Neural crest cell (in vitro differentiated cells): ENCODE measurements at places on chromosomes 1 and 21. TPM values are rescaled to one million over a fixed set of nuclear protein-coding genes. Genes with fewer than 3 reads are reported as not detected.

Gene CFAP141
- total RNA-seq = not detected in 2 replicates

Gene AGMAT
- total RNA-seq = 1.2 and 1.4 TPM in 2 replicates

Gene GFI1
- 0.11 and 0.16 TPM in 2 replicates for total RNA-seq

Gene FCRL6
- not detected in 2 replicates for total RNA-seq

Gene S100A7A
- total RNA-seq = not detected in 2 replicates

DNA sequence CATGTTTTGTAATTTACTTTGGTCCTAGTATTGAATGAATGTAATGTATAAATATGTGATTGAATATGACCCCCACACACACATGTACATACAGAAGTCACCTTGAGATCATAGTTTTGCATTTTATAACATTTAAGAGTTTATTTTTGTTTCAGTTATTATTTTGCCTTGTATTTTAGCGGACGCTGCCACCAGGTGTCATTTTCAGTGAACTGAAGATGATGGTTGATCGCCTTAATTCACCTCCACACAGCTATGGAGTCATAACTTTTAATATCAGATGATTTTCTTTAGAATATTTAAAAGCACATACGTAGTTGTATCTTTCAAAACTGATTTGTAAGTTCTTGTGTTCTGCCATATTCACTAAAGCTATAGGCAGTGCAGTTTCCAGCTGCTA, 130.4 kb downstream of the DYRK1A start:
- DNase-seq = no peak
- H3K36me3 ChIP-seq = peaks cover 33% of the 10 kb centered on the region
- no peak overlapping the region for H3K4me3 ChIP-seq
- H3K27me3 ChIP-seq = no peaks in the 10 kb centered on the region
- peaks cover 5% of the 10 kb centered on the region for H3K4me1 ChIP-seq

GRCh38 chr1:175823406-175823805, 80.0 kb upstream of the TNR start:
- peaks cover 13% of the 10 kb centered on the region for H3K4me1 ChIP-seq
- H3K4me3 ChIP-seq = no peak overlapping the region

DNA sequence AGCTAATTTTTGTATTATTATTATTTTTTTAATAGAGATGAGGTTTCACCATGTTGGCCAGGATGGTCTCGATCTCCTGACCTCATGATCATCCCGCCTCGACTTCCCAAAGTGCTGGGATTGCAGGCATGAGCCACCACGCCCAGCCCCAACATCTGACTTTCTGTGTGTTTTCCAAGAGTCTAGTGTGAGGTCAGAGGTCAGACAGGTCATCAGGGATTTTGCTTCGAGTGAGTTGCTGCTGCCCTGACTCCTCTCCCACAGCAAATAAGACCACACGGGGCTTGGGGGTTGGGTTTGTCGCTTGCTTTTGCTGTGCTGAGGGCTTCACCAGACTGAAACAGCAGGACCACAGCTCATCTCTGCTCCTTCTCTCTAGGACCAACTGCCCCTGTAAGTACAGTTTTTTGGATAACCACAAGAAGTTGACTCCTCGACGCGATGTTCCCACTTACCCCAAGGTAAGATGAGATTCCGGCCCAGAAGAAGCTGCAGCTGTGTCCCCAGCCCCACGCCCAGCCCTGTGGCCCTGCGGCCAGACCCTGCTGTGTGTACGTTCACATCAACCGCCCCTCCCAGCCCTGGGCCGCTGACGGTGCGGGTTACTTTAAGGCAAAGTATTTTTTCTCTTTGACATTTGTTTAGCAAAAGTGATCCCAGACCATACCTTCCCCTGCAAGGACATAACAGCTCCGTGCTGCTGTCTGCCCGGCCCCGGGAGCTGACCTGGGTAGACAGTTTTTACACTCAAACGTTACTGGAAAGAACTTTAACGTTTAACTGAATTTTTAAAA, 97.5 kb downstream of the PDE9A start:
- no peaks in the 10 kb centered on the region for H3K27me3 ChIP-seq
- H3K27ac ChIP-seq = no peak overlapping the region
- peaks cover 13% of the 10 kb centered on the region for H3K4me1 ChIP-seq
- no peaks in the 10 kb centered on the region for H3K36me3 ChIP-seq

DNA sequence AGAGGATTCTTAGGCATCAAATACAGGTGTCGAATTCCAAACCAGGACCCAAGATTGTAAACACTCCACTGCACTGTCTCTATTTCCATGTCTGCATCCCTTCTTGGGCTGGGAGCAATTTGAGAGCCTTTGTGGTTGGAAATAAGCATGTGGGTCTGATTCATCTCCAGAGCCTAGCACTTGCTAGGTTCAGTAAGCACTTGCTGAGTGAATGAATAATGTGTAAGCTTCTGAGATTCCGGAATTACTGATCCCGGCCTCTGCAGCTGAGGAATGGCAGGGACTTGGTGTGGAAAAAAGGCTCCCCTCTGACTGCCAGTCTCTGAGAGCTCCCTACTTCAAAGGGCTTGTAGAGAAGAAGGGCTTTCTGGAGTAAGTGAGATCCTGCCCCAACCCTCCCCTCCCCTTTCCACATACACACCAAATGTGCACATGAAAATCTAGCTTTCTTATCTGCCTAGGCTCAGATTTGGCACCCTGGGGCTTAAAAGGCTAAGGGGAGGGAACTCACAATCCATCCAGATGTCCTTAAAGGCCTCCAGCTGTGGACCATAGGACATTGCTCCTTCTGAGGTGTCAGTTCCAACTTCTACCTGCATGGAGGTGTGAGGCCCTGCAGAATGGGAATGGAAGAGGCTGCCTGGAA, 39.6 kb upstream of the TRABD2B start:
- peaks cover 4% of the 10 kb centered on the region for H3K27me3 ChIP-seq
- no peak overlapping the region for H3K27ac ChIP-seq
- H3K4me1 ChIP-seq = peaks cover 15% of the 10 kb centered on the region
- DNase-seq = no peak
- H3K36me3 ChIP-seq = no peaks in the 10 kb centered on the region
- H3K4me3 ChIP-seq = no peak overlapping the region

DNA sequence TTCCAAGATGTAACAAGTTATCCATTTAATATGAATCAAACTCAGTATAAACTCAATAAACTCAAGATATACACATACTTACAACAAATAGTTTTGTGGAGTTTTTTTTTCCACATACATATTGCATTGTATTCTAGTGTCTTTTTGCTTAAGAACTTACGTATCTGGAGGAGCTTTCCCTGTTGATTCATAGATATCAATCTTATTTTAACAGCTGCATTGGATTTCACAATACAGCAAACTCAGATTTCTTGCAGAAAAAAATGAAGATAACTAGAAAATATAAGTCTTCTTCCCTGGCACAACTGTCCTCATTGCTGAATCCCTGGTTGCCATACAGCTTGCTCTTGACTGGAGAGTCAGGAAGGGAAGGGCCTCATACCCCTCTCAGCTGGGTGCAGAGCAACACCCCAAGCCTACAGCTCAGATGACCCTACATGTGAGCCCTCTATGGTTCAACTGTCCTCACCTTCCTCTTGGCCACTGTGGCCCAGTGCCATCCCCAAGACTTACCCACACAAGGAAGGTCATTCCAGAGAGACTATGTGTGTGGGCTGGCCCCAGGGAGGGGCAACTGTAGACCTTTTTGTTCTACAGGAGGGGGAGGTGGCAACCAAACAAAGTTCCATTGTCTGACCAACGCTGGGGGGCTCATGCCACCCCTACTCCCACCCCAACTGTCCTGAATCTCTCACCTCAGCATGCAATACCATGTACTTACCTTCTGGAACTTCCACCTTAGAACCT, 1.7 kb downstream of the MPZ start:
- peaks cover 70% of the 10 kb centered on the region for H3K4me1 ChIP-seq
- no peaks in the 10 kb centered on the region for H3K27me3 ChIP-seq
- DNase-seq = no peak
- peak overlapping the region; percentile 8 for H3K27ac ChIP-seq
- H3K4me3 ChIP-seq = peak overlapping the region; percentile 58
- H3K36me3 ChIP-seq = peaks cover 3% of the 10 kb centered on the region

DNA sequence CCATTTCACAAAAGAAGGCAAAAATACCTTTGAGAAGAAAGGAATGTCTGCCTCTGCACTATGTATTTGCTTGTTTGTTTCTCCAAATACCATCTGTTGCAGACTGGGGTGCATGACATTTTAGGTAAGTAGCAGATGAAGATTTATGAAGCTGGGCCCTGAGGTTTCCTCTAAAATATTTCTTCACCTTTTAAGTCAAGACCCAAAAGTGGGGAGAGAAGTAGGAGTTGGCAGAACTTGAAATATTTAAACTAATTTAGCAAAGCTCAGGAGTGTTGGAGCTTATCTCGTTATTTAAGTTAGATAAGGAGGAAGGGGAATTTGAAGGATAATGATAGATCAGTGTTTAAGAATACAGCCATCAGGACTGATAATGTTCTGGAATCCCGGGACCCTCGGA, 152.9 kb downstream of the DHRS3 start:
- H3K36me3 ChIP-seq = no peaks in the 10 kb centered on the region
- H3K4me1 ChIP-seq = peaks cover 7% of the 10 kb centered on the region
- no peak overlapping the region for H3K27ac ChIP-seq
- H3K27me3 ChIP-seq = no peaks in the 10 kb centered on the region
- H3K4me3 ChIP-seq = no peak overlapping the region

- no peak overlapping the region for H3K27ac ChIP-seq
- no peaks in the 10 kb centered on the region for H3K27me3 ChIP-seq
- H3K36me3 ChIP-seq = peaks cover 4% of the 10 kb centered on the region
Observed at GRCh38 chr1:66478116-66478515, 55.8 kb upstream of the SGIP1 start.

GRCh38 chr1:55685560-55685959, 470.4 kb upstream of the USP24 start:
- DNase-seq = no peak
- no peak overlapping the region for H3K27ac ChIP-seq
- no peaks in the 10 kb centered on the region for H3K36me3 ChIP-seq

DNA sequence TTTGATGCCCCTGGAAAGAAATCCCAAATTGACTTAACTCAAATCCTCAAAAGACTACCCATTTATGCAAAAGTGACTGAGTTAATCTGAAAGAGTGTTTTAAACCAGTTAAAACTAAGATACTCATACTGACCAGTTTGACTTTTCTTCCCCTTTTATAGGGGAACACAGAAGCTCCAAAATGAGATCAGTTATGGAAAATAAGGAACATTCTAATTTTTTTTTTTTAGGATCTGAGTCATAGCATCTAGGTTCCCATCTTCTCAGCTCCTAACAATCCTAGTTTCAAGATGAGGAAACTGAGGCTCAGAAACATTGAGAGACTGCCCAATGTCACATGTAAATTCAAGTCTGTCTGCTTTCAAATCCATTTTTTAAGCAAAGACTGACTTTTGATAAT, 231.1 kb upstream of the RUNX1 start:
- H3K4me3 ChIP-seq = no peak overlapping the region
- no peak for DNase-seq
- peaks cover 13% of the 10 kb centered on the region for H3K4me1 ChIP-seq
- H3K27ac ChIP-seq = no peak overlapping the region
- H3K27me3 ChIP-seq = no peaks in the 10 kb centered on the region
